ENCODE measurements at places on chromosomes 3 and 15.

- no peak for DNase-seq
Measured at GRCh38 chr3:194083637-194084224, 52.2 kb upstream of the HES1 start.

DNA sequence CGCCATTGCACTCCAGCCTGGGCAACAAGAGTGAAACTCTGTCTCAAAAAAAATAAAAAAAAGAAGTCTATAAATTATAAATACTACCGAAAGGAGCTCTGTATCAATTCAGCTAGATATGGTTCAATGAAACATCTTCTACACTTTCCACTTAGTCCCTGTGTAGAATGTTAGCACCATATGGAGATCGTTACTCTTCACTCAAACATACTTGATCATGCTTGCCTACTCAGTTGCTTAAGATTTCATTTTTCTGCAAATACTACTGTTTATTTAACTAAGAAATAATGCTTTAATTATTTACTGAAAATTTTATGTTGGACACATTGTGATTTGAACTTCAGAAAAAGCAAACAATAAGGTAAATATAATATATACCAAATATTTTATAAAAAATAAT is 17.1 kb upstream of the NANOGP8 start:
- no peak for DNase-seq

DNA sequence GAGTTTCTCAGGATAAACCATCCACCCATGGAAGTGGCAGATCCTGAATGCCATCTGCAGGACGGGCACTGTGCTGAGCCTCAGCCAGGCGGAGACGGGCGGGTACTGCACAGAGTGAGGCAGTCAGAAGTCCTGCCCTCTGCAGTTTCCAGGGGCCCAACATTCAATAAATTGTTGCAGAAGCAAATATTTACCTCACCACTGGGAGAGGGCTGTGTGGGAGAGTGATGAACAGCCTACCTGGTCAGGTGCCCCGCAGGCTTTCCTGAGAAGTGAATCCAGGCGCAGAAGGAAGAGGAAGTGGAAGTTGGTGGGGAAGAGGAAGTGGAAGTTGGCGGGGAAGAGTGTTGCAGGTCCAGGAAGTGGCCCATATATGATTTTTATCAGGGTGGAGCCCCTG is 100.8 kb downstream of the SLCO3A1 start:
- no peak for DNase-seq

- no peak for DNase-seq
Measured at GRCh38 chr3:138078901-138079344, 36.5 kb downstream of the DZIP1L start.

DNA sequence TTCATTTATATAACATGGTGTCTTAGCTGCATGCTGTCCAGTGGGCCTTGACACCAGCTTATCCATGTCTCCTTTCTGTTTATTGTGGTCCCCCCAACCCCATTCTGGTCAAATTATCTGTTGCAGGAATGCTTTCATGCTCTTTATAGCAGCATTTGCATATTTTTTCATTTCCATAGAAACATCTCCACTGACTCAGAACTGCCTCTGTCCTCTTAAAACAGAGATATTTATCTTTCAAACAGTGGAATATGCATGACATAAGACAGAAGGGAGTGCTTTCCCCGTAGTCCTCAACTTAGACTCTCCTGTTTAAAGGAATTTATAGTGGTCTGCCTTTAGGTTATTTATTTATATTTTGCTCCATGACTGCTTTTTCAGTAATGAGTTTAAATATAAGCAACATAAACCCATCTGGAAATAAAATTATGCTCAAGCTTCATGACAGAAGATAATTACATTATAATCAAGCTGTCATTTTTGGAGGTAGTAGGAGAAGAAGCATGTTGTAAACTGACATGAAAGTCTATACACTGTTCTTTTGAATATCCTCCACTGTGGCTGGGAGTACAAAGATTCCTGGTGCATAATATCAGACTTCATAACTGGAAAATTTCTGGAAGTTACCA is 179.5 kb upstream of the CD96 start:
- no peak for DNase-seq

- DNase-seq, result no peak
Measured at GRCh38 chr3:195095035-195095703, 175.8 kb downstream of the XXYLT1 start.

DNA sequence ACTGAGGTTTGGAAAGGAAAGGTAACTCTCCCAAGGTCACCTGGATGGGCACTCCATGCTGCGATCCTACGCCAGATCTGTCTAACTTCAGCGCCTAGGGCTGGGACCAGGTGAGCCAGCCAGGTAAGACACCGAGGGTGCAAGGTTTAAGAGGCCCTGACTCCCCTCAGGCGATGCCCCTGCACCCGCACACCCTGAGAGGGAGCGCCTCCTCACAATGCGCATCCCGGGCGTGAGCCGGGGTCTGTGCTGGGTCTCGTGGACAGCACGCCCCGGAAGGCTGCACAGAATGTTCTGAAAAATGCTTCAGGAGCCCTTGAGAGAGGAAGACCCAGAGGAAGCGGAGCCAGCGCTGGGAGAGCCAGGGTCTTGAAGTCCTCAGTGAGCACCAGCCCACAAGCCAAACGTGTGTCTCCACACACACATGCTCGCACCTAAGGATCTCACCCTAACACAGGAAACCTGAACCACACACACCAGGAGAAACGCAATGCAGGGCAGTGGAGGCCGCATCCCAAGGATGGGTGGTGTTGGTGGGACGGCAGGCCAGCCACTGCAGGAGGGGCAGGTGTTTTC is 142.0 kb downstream of the ADAMTS17 start:
- no peak for DNase-seq

GRCh38 chr3:88231207-88231606 is 81.4 kb downstream of the C3orf38 start:
- DNase-seq, result no peak
